ENCODE measurements at places on chromosomes 1 and 21.

DNA sequence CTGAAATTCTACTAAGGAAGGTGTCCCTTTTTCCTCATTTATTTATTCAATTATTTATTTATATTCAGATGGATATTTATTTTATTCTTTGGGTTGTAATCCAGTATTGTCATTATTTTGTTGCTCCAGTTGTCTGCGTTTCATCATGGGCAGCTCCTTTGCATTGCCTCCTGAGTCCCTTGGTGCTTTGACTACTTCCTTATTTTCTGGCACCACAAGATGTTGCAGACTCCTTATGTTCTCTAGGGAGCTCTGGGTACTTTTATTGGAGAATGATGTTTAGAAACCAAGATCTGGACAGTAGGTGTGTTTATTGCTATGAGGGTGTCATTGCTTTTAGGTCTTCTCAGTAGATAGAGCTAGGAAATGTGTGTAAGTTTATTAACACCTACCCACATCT, 59.9 kb upstream of the ERRFI1 start:
- DNase-seq: no peak

- no peak for DNase-seq
Measured at GRCh38 chr21:37183749-37184148, 83.4 kb downstream of the VPS26C start.

DNA sequence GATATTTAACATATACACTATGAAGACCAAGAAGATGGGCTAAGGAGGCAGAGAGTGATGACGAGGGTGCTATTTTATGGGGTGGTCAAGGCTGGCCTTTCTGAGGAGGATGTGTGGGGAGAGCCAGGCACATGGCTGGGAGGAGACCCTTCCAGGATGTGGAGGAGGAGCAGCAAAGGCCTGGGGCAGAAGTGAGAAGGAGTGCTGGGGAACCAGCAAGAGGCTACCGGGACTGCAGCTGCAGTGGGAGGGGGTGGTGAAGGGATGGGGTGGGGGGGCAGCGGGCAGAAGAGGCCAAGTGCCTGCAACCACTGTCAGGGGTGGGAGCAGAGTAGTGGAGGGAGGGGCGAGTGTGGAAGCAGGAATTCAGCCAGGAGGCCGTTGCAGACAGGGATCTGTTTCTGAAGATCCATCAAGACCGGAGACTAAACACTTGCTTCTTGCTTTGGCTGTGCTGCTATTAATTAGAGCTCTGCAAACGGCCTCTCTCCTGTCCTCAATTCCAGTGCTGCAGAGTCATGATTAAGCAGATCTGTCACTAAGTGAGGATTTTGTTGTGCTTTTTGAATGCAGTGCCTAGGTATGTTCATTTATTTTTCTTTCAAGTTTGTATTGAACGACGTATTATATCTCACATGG, 89.9 kb downstream of the IER5 start:
- DNase-seq: no peak

GRCh38 chr1:44235808-44236207, 22.5 kb downstream of the DMAP1 start:
- no peak for DNase-seq

DNA sequence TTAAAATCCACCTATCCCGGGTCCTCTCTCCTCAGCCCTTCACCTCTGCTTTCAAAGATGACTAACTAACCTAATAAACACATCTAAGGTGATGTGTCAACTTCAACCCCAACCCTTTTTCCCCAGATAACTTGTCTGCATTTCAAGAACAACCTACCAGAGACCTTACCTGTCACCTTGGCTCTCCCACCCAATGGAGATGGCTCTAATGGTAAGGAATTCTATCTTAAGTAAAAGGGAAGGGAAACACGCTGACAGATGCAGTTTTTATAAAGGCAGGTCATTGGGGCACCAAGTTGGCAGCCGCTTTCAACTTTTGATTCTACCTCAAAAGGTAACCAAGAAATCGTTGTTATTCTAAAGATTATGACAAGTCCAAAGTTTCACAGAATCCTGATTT, 37.6 kb downstream of the MRPL39 start:
- DNase-seq: no peak

DNA sequence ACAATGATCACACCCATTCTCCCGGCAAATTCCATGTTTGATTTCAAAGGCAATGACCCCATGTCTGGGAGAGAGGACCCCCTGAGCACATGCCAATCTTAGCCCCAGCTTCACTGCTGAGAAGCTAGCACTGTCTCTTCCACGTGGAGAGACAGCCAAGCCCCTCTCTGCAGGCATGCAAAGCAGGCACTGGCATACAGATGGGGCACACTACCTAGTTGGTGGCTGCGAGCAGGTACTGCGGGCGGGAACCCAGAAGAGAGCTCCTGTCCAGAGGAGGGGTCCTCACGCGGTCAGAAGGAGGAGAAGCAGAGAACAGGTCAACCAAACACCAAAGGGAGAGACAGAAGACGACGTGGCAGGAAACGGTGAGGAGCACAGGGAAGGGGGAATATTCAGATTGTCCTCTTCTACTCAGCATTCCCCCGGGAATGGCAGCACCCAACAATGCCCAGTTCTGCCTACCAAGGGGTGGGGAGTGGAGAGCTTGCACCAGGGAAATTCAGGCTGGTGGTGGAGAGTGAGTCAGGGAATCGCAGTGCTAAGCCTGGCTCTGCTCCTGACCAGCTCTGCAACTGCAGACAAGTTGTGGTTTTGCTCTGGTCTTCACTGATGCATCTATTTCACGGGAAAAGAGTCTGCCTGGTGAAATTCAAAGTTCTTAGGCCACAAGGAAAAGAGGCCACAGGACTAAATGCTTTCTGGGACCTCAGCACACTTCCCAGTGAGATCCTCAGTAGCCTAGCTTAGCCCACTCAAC, 48.1 kb upstream of the GOLT1A start:
- DNase-seq: no peak

DNA sequence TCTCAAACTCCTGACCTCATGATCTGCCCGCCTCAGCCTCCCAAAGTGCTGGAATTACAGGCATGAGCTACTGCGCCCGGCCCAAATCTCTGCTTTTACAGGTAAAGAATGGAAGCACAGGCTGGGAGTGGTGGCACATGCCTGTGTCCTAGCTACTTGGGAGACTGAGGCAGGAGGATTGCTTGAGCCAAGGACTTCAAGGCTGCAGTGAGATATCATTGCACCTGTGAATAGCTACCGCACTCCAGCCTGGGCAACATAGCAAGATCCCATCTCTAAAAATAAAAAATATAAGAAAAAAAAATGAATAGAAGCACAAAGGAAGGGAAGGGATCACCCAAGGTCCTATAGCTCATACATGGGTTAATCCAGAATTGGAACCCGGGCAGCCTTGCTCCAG, 15.0 kb downstream of the ALPL start:
- DNase-seq: no peak

- DNase-seq: peak; percentile 43
Measured at GRCh38 chr1:204503122-204503912, 8.7 kb upstream of the PIK3C2B start.

DNA sequence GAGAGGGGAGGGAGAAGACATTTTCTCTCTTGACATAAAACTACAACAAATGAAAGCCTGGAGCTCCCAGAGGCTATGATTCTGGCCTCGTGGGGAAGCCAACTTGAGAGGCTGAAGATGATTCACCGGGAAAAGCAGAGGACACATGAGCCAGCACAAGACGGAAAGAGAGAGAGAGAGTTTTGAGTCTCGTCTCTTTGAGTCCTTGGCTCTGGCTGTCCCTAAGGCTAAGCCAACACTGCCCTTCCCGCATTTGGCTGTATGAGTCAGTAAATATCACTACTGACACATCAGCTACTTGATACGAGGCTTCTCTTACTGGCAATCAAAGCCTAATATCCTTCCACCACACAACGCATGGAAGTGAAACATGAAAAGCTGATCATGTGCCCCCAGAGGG, 95.5 kb downstream of the GRIK3 start:
- peak; percentile 62 for DNase-seq

DNA sequence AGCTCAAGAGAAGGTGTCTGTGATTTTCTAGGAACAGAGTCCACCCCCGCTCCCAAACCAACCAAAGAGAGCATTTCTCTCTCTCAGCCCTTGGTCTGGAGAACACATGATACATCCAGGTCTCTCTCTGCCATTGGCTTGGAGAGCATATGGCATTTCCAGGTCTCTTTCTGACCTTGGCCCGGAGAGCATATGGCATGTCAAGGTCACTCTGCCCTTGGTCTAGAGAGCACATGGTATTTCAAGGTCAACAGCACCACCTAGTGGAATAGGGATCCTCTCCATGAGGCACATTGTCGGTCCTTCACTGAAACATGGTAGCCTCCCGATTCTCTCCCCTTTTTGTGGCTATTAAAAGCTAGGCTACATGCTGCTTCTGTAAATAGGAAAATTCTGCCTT, 437.7 kb upstream of the OLFM3 start:
- peak; percentile 47 for DNase-seq

DNA sequence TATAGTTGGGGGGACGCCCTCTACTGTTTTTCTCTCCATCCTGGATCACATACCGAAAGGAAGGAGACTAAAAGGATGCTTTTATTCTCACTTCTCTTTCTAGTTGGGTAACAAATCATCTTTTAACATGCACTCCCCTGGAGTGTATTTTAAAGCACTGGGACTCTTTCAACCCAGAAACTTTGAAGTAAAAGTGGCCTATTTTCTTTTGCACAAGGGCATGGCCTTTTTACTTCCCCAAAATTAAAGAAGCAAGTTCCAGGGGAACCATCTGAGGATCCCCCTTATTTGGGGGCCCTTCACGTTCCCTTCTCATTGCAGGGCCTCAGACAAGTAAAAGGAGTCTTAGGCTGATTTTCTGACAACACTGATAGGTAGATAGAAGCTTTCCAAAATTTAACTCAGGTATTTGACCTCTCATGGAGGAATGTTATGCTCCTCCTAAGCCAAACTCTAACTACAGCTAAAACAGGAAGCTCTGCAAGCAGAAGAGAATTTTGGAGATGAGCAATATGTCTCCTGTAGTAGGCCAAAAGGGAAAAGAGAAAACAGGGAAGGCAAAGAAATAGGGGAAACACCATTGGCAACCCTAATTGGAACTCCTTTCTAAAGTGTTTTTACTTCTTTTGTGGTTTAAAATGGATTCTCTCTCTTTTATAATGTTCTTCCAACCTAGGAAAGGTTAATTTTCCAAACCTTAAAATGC, 8.9 kb upstream of the CD46 start:
- no peak for DNase-seq

- DNase-seq: no peak
Measured at GRCh38 chr1:200154069-200154767, 126.7 kb downstream of the NR5A2 start.

GRCh38 chr1:195590649-195591048, 1017.6 kb downstream of the KCNT2 start:
- no peak for DNase-seq

DNA sequence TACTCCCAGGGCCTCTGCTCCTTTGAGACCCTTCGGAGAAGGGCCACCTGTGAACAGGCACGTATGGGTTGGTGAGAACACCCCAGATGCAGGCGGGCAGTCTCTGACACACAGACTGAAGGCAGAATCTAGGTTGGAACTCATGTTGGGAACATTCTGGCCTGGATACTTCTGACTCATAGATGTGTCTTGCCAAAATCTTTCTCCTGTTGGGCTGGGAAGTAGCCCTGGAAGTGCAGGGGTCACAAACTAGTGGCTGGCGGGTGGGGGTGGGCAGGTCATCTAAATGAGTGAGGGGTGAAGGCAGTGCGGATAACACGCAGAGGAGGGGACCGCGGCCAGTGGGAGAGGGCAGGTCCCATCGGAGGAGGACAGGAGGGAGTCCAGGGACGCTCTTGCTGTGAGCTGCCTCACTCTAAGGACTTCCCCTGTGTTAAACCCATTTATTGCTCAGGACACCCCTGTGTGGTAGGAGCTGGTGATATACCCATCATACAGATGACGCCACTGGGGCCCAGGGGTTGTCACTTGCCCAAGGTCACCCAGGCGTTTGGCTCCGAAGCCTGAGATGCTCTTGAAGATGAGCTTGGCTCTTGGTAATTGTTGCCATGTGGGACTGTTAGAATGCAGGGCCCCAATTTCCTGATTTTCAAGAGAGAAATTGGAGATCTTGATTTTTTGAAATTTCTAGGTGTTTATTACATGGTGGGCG, 181.0 kb downstream of the PTPRU start:
- DNase-seq: no peak

- DNase-seq: no peak
Measured at GRCh38 chr1:84374991-84375696, 23.1 kb upstream of the DNASE2B start.

- DNase-seq: peak; percentile 52
Measured at GRCh38 chr21:46661211-46661625, 25.7 kb downstream of the PRMT2 start.

GRCh38 chr1:21149430-21149854, 27.3 kb downstream of the EIF4G3 start:
- DNase-seq: peak; percentile 18

DNA sequence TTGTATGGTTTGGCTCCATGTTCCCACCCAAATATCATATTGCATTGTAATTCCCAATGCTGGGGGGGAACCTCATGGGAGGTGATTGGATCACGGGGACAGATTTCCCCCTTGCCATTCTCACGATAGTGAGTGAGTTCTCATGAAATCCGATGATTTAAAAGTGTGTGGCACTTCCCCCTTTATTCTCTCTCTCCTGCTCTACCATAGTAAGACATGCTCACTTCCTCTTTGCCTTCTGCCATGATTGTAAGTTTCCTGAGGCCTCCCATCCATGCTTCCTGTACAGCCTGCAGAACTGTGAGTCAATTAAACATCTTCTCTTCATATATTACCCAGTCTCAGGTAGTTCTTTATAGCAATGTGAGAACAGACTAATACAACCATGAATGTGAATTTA, 211.6 kb upstream of the NR5A2 start:
- no peak for DNase-seq

- no peak for DNase-seq
Measured at GRCh38 chr1:11289064-11289463, 16.1 kb downstream of the UBIAD1 start.

DNA sequence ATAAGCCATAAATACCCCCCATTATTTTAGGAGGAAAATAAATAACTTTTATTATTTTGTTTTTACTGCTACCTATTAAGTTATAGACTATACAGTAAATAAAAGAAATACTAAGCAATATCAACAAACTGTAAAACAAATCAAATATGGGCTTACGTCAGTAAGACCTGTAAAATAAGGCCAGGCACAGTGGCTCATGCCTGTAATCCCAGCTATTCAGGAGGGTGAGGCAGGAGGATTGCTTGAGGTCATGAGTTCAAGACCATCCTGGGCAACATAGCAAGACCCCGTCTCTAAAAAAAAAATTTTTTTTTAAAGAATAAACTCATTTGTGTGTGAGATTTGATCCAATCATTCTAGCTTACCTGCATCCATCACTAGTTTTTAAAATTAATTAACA, 17.8 kb downstream of the EGLN1 start:
- no peak for DNase-seq

DNA sequence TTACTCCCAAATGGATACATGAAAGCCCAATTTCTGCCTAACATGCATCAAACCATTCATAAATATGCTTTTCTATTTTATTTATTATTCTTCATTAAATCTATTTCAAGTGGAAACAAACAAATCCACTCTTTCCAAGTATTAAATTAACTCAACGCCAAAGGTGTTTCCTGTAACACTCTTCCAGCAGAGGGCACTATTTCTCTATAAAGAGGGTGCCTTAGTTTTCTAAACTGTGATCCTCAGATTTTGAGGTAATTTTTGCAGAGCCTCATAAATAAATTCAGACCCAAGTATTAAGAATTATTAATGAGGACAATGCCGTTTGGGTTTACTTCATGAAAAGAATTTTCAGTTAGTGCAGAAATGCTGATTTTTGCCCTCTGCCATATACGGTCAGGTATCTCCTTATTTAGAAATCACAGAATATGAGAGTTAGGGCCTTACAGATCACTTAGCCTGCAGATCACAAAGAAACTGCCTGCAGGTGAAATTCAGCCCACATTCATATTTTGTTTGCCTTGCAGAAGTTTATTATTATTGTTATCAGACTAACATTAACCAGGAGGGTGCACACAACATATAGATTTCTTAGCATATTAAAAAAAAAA, 40.1 kb upstream of the MYSM1 start:
- DNase-seq: peak; percentile 1
